ENCODE measurements at places on chromosomes 7 and 10.

DNA sequence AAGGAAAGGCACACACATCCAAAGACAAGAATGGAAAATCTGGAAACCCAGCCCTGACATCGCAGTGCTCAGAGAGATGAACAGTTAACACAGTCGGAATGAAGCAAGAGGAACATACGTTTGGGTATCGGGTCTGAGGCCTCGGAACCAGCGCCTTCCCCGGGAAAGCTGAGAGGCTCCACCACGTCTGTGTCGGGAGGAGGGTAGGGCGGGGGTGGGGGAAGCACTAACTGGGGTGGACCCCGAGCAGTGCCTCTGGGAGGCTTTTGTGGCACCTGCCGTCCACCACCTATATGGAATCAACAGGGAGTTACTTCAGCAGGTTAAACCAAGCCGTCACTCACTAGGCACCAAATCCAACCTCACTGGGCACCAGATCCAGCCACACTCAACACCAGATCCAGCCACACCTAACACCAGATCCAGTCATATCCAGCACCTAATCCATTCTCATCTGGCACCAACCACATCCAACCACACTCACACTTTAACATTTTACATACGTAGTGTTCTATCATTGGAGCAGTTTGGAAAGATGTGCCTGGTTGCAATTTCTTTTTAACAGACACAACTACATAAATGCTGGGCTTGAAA, 233.6 kb downstream of the COBL start:
- DNase-seq, result no peak

DNA sequence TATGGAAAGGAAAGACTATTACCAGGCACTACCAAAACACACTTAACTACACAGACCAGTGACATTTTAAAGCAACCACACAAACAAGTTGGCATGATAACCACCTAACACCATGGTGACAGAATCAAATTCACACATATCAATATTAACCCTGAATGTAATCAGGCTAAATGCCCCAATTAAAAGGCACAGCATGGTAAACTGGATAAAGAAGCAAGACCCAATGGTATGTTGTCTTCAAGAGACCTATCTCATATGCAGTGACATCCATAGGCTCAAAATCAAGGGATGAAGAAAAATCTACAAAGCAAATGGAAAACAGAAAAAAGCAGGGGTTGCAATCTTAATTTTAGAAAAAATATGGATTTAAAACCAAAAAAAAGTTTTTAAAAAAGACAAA, 86.0 kb downstream of the SAMD9 start:
- no peak for DNase-seq

DNA sequence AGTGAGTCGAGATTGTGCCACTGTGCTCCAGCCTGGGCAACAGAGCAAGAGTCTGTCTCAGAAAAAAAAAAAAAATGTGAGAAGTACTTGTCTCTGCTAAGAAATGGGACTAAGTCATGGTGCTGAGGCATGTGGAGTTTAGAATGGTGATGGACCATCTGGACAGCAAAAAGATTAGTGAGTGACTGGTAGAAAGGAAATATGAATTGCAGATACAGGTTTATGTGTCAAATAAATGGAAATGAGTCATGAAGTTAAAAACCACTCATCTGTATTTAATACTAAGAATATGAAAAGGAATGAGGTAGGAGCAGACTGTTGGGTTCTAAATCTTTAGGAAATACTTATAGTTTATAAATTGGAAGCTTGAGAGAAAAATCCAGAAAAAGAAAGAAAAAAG, 625.7 kb upstream of the ANKRD30A start:
- DNase-seq, result no peak

DNA sequence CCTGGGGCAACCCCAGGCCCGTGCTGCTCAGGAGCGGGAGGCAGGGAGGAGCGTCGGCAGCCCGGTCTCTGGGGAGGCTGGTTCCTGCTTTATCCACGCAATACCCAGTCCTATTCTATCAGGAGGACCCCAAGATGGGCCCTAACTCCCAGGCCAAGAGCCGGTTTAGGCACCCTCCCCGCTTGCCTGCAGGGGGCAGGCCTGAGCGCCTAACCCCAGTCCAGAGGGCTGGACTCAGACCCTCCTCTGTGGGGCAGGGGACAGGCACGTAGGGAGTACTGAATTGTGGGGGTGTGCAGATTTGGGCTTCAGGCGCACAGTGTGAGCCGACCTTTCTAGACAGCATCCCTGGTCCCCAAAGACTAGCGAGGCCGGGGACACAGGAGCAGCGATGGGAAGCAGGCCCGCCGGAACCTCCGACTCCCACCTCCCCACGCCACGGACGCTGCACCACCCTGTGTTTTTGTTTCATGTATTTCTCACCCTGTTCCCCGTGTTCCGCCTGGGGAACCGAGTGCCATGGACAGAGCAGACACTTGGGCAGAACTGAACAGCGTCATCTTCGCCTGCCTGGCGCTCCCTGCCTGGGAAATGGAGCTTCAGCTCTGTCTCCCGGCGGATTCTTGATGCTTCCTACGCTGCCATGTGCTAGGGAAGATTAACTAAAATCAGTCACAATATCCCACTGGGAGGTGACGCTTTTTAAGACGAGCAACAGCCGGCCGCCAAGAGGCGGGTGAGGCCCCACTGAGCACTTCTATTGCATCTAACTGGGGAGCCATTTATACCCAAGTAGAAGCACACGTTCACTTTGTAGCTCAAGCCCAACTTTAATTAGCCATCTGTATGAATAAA, 5.3 kb downstream of the NUDT1 start:
- peak; percentile 47 for DNase-seq

GRCh38 chr10:3564346-3565002, 220.5 kb downstream of the KLF6 start:
- no peak for DNase-seq

DNA sequence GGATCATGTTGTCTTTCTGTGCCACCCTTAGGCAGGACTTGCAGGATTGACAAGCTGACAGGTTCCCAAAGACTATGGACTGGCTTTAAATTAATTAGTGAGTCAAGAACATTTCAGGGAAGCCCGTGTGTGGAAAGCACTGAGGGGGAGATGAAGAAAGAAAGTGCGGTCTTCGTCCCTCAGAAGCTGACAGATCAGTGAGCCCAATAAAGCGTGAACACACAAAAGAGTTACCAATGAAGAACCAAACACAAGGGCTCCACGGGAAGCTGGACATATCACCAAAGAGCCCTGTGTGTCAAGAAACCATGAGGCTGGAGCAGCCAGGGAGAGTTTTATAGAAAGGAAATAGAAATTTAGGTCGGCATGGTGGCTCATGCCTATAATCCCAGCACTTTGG, 725.8 kb downstream of the PARD3 start:
- no peak for DNase-seq

- DNase-seq, result no peak
These were observed 156.9 kb upstream of the ADCY1 start for GRCh38 chr7:45417268-45417667.

DNA sequence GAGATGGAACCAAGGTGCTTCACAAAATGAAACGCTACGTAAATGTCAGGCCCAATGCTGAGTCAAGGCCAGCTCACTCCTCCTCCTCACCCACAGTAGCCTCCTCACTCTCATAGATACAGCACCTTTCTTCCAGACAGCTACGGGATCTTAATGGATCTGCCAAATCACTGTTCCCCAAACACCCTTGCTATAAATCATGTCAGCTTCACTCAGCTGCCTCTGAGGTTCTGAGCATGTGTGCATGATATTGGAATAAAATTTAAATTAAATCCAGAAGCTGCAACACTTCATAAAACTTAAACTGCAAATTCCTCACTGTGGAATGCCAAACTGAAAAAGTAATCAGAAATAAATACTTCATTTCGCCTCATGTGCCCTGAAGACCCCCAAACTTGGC, 14.7 kb upstream of the CPXM2 start:
- DNase-seq, result no peak

DNA sequence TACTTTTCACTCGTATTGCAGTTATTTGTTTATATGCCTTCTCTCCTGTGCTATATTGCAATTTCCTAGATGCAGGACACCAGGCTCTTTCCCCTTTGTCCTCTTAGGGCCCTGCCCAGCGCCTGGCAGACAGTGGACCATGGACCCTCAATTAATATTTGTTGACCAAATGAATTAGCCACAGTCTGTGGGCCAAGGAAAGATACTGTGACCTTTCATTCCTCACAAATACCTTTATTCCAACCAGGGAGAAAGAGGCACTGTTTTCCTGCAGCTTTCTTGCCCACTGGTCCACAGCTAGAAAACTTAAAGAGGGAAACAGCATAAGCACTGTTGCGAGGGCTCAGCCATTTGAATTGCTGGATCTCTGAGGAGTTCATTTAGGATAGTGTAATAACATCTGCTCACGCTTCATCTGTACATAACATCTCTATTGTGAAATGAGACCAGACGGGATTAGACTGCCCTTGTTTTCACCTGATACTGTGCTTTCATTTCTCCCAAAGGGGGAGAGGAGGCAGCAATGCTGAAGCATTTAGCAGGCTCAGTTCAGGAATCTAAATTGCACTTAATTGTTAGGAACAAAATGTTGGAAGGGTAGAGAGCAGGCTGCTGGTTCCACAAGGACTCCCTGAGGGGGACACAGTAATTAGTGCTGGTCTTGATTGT, 46.7 kb downstream of the TNS3 start:
- no peak for DNase-seq

DNA sequence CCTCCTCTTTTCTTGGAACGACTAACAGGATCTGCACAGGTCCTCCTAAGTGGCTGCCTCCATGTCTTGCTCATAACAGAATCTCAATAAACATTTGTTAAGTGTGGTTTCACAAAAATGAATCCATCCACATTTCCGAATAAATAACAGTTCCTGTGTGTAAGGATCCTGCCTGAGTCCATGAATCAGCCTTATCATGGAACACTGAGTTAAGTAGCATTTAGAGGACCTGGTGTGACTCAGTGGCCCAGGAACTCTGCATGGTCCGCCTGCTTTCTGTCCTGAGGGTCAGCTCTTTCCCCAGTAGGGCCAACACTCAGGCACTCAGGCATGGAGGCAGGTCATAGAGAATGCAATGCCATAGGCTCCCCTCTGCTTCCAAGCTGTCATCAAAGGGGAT, 15.8 kb upstream of the C10orf90 start:
- no peak for DNase-seq

DNA sequence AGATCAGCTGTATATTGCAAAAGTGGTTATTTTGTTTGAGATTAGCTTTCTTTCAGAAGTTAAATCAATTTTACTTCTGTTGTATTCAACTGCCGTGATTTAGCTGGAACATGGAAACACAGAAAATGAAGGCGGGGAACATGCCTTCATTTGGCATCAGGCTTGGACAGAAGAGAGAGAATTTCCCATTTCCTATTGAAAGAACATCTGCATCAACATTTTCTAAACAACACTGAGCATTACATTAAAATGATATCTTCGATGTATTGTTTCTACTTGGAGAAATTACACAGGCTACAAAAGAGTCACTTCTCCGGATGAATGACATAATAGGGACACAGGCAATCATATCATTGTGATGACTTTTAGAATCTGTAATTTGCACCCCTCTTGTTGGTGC, 46.6 kb upstream of the KLF6 start:
- DNase-seq, result no peak

DNA sequence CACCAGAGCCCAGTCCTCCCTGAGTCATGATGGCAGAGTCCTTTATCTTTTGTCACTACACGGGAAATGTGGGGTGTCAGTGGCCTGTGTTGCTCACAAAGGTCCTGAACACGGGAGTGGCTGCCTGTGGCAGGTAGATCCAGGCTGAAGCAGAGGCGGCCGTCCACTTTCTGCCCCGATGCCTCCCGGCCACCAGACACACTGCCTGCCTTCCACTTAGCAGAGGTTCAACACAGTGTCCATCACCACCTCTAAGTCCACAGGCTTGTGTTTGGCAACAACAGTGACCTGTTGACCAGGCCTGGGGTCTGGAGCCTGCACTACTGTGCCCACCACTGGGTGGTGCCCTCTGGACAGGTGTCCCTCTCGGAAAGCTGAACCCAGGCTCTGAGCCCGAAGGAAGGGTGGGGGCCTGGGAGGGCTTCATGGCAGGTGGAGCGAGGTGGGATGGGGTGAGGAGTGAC, 49.9 kb upstream of the CAMK2B start:
- DNase-seq, result no peak

GRCh38 chr7:132575419-132575981, 770 bp downstream of the PLXNA4 start:
- DNase-seq, result peak; percentile 60

- no peak for DNase-seq
These were observed 152.8 kb downstream of the SGMS1 start for GRCh38 chr10:50470798-50471582.

- DNase-seq, result no peak
These were observed 335.7 kb downstream of the PHTF2 start for GRCh38 chr7:78134256-78134655.

DNA sequence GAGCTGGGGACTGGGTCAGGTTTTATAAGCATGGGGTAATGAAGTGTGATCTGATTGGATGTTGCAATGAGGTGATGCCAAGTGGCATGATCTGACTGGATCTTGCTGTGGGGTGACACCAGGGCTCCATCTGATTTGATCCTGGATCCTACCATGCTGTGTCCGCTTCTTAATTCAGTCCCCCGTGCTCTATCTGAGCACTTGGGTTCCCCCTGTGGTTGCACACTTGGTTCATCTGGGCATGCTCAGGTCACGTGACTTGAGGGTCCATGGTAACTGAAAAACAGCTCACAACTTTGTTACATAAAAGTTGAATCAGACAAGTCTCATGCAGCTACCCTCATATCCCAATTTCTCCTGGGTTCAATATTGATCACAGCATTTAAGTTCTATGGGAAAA, 448.6 kb upstream of the NRP1 start:
- no peak for DNase-seq

All from hindlimb muscle (tissue), 1 donor.